Smooth muscle cell of trachea (primary cell): ENCODE measurements at places on chromosomes 5 and 9. TPM values are rescaled to one million over a fixed set of nuclear protein-coding genes. Genes with fewer than 3 reads are reported as not detected.

SLC12A7 gene
- total RNA-seq = 12.5 and 21.0 TPM in 2 replicates

ATP6V0E1 gene
- 190 and 350 TPM in 2 replicates for total RNA-seq

STPG3 gene
- 0.66 TPM in 1 of 2 replicates, not detected in the other for total RNA-seq

GFM2 gene
- 34.9 and 40.4 TPM in 2 replicates for total RNA-seq

IL13 gene
- total RNA-seq = not detected in 2 replicates

OMD gene
- 0.33 and 0.73 TPM in 2 replicates for total RNA-seq

RNF208 gene
- total RNA-seq = 0.15 and 0.50 TPM in 2 replicates

UGT3A2 gene
- not detected in 2 replicates for total RNA-seq
